ENCODE measurements at places on chromosomes 3 and 15.

DNA sequence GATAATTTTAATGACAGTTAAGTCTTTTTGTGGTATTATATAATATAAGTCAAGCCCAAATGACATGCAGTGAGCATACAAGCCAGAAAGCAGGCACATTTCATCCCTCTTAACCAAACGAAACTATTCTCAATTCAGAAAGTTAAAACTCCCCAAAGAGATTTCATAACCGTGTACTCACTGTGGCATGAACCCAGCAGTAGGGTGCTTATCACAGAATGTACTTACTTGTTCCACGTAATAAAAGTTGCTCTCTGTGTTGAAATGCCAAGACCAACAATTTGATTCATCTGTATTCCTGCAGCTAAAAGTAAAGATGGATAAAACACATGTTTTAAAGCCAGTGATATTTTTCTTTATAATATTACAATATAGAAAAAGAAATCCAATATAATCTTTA, 12.1 kb downstream of the GK5 start:
- DNase-seq, result peak; percentile 56

DNA sequence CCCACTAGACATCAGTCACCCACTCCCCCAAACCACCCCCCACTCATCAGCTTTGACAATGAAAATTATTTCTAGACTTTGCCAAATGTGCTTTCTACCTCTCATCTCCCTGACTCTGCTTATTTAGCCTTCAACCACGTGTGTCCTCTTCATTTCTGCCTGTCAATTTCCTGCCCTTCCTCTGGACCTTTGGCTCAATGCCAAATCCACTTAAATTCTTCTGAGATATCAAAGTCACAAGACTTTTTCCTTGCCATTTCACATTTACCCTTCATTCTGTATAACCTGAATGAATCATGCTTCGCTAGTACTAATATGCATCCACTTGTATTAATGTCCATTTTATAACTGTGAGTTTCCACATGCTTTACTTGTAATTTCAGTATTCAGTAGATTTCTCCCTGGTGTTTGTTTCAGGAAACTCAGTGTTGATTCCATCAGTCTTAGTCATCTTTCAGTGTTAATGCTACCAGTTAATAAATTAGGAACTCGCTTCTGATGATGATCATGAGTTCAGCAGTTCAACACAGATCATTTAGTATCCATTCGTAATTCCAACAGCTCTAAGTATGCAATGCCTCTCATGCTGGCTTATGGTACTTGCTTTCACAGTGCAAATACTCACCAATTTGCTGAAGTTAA, 128.2 kb upstream of the OSTN start:
- DNase-seq, result no peak

GRCh38 chr3:124883766-124884473, 3.2 kb downstream of the ITGB5 start:
- no peak for DNase-seq

GRCh38 chr15:98735895-98736617, 87.7 kb downstream of the IGF1R start:
- DNase-seq, result no peak

Measured in left lobe of liver (tissue), 2 donors.